ENCODE measurements at places on chromosomes 7 and 10.

GRCh38 chr10:122225330-122225729 is 45.8 kb upstream of the BTBD16 start:
- no peak for DNase-seq

GRCh38 chr7:93955304-93955703 is 33.8 kb downstream of the GNG11 start:
- no peak for DNase-seq

GRCh38 chr10:47104786-47105385 is 193.7 kb downstream of the PTPN20 start:
- DNase-seq, result no peak

DNA sequence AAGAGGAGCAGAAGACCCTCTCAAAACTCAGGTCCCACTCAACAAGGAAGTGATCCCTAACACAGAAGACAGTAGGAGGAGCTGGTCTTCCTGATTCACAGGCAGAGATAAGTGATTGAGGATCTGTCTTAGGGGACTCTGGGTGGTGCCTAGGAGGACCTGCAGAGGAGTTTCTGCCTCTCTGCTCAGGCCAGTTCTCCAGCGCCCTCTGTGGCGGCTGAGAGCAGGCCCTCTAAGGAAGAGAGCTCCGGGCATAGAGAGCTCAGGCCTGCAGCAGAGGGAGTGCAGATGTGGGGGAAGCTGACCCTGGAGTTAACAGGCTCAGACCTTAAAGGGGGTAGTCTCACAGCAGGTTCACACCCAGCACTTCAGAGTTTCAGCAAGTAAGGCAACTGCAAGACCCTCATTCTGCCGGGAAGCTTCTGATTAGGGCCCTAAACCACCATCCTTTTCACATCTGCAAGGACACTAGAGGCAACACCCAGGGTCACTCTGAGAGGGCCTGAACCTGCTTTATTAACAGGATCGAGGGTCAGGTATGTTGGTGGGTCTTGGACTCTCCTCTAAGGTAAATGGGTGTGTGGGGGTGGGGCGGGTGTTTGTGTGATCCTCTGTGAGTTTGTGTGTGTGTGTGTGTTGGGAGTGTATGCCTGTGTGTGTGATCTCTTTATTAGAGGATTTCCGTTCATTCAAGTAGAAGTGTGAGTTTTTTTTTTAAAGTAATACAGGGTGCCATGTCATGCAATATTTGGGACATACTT is 57.6 kb upstream of the TARP start:
- no peak for DNase-seq

- no peak for DNase-seq
These were observed 730.8 kb downstream of the SUGCT start for GRCh38 chr7:40865441-40866233.

- DNase-seq, result no peak
These were observed 27.3 kb upstream of the PWWP2B start for GRCh38 chr10:132369636-132370185.

GRCh38 chr10:69567920-69568319 is 5.3 kb downstream of the NEUROG3 start:
- DNase-seq, result peak; percentile 31

DNA sequence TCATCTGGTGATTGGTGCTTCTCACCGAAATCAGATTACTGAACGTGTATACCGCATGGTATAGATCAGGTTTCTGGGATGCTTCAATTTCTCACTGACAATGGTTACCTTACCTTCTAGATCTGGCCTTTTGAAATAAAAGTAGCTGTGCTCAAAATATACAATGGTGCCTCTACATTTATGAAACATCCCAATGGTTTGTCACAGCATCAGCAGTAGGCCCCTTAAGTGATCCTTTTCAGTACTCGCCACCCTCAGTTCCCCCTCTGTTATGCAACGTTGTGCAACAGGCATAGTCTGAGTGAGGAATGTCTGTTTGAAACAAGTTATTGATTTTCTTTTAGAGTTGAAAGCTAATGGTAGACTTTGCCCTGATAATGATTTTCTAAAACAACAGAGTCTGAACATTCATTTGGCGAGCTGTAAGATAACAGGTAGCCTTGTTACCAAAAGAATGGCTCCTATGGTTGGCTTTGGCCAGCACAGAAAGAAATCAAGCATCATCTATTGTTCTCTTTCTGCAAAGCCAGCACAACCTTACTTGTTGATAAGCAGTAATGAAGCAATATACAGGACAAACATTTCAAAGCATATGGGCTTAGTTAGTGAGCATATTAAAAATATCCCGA is 693.9 kb downstream of the PARD3 start:
- no peak for DNase-seq

GRCh38 chr10:132185601-132186487 is 904 bp upstream of the DPYSL4 start:
- DNase-seq, result peak; percentile 46

DNA sequence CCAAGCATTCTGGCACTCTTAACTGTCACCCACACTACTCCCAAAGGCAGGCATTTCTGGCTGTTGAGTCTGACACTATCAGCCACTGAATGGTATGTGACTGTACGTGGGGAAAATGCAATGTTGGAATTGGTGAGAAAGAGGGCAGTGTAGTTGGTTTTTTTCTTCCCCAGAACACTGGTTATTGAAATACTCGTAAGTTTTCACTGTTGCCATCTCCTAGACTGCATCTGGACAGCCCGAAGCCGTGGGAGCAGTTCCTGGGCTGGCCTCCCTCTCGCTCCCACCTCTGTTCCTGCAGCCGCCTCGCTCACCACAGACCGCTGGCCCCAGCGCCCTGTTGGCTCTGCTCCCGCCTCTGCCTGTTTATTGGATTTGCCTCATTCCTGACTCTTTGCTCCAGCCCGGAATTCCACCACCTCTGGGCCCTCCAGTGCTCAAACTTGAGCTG is 5.7 kb downstream of the PLCE1 start:
- DNase-seq, result no peak

DNA sequence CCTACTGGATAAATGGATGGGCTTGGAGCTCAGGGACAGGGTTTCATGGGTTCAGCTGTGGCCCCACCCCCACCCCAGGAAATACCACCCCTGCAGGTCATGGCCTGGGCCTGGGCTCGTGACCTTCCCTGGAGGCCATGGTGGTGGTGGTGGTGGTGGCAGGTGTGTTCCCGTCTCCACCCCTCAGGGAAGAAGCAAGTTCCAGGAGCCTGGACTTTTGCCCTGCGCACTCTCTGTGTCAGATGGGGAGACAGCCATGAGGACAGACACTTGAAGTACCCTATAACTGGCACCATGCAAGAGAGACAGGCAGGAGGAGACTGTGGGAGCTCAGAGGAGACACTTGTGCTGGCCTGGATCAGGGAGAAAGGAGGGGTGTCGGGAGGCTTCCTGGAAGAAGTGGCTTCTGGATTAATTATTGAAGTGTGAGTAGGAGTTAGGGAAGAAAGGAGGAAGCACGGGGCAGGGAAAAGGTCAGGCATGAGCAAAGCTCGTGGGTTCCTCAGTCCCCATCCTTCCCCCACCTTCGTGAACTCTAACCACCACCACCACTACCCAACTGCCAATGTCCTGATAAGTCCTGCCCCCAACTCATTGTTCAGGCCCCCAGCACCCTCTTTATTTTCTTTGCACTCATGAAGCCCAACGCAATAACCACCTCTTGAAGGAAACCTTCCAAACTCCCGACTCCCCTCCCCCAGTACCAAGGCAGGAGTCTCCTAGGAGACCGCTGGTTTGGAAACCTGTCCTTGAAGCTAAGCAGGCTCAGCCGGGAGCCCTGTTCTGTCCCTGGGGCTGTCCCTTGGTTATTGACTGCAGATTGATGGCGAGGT is 8.9 kb downstream of the SH2B2 start:
- DNase-seq, result no peak

DNA sequence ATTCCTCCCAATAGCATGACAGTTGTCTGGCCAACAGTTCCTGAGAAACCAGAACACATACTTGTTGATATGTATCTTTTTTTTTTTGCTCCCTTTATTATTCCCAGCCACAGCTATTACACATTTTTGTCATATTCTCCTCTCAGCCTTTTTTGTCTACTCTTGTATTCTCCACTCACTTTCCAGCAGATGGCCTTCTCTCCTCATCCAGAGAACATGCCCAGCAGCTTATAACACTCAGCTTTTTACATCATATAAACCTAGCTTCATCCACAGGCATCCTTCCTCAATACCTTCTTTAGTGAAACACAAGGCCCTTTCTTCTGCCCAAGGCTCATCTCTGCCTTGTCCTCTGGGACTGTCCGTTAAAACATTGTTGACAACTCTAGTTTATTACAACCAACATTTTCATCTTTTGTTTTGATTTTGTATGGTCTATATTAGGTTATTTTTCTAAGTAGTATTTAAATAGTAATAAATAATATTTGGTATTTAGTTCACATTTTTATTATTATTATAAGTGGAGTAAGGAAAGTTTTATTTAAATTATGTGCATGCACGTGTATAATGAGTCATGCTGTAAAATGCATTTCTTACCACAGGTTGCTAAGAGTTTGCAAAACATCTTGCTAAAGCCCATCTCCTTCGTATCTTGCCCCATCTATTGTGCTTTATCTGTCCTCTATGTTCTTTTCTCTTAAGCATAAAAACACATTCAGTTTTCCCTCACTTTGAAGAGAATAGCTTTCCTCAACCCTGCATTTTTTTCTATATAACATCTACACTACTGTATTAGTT is 101.5 kb downstream of the ORC5 start:
- DNase-seq, result no peak

DNA sequence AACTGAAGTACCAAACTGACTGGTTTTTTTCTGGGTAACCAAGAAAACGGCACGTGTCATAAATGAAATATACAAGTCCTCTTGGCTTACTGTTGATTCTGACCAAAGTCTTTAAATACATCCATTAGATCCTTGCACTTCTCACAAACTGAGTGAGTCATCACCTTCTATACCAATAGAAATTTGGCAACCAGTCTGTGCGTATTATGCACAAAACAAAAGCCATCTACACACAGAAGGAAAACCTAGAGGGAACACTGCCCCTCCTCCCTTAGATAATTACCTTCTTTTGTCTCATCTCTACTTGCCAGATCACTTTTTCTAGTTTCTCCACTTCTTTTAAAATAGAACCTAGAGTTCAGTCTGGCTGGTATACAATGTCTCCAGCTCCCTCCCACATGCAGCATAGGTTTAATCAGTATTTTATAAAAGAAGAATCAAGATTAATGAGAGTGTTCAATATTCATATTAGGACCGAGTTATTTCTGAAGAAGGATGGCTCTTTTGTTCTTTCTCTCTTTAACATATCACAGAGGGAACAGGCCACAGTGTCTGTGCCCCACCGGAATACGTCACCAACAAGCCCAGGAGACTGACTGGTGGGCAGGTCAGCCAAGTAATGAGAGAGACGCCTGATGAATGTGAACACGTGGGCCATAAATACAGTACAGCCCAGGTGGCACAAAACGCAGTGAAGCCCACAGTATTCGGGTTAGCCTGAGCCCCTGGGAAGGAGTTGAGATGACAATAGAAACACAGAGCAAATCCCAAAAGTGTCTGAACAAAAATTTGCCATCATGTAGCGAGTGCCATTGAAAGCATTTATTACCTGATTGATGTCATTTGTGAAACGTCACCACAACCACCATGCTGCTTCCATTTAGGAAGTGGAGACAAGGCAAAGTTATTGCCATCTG is 91.3 kb downstream of the KIAA1549 start:
- no peak for DNase-seq

DNA sequence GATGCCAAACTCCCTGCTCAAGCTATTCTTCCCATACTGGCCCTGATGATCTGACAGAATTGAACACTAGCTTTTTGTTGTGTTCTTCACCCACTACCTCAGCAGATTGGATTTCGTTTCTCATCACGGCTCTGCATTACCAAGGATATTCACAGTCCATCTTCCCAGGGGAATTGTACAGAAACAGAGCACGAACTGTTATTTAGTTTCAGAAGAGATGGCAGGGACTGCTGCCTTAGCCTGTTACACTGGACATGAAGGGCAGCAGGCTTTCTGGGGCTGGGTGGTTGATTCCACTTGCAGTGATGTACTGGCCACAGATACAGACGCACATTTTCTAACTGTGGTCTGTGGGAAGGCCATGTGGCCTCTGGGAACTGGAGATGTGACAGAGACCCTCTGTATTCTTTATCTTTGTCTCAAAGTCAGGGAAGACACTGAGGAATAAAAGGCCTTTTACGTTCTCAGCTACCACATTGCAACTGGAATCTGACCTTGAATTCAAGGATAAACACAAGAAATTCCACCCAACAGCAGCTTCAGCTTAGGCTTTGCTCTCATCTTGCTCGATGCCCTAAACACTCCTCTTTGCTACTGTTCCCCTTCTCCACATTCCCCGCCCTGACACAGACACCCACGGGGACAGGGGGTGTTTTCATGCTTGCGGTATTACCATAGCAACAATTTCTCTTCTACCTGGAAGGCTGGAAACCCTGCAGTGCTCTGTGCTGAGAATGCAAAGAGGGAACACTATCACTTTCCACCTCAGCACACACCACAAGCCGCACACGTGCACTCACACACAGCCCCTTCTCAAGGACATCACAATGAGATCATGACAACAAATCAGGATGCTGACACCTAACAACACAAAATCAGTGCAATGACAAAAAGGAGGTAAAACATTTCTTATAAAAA is 81.7 kb downstream of the RNF216 start:
- peak; percentile 79 for DNase-seq

DNA sequence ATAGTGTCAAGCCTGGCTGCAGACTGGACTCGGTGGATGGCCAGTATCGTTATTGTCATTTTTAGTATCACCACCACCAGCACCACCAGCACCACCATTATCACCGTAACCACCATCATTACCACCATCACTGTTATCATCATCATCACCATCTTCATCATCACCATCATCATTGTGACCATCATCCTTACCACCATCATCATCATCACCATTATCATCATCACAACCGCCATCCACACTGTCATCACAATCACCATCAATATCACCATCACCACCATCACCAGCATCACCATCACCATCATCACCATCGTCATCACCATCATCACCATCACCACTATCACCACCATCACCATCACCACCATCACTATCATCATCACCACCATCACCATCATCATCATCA is 65.6 kb downstream of the FOXL3 start:
- DNase-seq, result no peak
